ENCODE measurements at places on chromosomes 16 and 17.

DNA sequence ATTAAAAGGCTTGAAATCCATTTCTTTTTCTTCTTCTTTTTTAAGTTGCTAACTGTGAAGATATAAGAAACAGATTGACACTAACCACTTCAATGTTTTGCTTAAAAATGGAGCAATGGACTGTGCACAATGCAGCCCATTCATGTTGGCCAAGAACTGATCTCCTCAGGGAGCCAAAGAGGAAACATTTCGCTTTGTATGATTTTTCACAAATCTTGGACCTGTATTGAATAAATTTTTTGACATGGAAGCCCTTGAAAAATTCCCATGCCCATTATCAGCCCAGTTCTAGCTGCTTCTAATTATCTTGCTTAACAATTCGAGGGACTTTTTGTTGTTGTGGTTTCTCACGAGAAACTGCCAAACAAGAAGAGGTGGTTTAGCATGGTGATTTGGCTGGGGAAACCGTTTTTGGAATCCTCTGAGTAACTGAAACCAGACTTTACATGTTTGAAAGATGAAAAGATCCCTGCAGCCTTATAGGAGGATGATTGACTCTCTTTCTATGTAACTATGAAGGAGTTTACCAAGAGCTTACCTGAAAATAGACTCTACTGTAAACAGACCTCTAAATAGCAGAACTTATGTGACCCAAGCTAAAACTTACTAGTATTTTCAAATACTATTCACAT, 1389.4 kb upstream of the GOT2 start:
- peak; percentile 1 for DNase-seq

DNA sequence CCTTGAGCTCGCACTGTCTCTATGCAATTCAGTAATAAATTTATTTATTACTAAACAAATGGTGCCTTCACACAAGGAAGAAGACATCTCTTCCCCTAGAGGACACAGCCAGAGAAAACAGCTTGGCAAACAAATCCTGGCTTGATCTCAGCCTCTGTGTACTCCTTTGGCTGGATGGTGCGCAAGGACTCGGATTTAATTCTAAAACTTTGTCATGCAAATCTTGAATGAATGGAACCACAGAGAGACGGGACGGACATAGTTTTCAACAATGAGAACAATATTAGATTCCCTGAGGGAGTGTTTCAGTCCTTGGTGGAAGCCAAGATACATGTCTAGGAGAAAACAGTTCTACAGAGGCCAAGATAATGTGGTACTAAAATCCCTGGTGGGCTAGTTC, 349.5 kb downstream of the NPIPA8 start:
- DNase-seq = no peak

- peak; percentile 38 for DNase-seq
Observed at GRCh38 chr17:66098040-66098439, 93.9 kb downstream of the CEP112 start.

DNA sequence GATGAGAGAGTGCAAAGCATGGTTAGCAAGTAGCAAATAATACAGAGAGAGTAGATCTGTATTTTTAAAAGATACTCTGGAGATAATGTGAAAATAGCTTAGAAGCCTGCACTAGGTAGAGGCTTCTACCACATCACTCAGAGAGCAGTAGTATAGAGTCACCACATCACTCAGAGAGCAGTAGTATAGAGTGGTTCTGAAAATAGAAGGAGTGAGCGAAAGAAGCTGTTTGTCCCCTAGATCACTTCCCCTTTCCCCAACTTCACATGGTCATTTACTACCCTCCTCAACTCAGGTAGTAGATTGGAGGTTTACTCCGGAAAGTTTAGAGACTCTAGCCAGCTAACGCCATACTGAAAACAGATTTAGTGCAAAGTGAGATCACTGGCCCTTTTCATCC, 17.1 kb downstream of the DGKE start:
- no peak for DNase-seq

DNA sequence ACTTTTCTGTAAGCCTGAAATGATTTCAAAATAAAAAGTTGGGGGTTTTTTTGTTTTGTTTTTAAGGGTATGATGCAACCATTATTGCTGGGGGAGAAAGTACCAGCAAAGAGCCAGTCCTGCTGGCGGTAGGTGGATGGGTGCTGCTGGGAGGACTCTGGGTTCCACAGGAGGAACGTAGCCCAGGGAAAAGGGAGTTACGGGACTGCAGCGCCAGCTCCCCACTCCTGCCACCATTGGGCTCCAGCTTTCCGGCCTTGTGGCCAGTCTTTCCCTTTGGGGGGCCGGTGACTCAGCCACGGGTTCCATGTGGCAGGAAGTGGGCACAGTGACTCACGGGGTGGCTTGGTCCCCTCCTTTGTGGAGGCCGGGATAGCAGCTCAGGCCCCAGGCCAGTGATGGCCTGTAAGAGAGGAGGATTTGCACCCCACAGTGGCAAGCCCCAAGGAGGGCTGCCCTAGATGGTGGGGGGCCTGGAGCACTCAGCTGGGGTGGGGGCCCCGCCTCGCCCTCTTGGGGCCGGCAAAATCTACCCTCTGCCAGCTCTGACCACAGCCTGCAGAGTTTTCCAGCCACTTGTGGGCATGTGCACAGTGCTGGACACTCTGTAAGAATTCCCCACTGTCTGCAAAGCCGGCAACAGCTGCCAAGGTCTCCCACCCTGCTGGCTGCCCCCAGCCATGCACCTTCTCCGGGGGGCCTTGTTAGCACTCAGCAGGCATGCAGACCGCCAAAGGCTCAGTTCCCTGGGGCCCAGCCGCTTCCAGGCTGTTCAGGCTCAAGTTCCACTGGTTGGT, 30.4 kb downstream of the SOCS3 start:
- DNase-seq = peak; percentile 83

- DNase-seq = no peak
Observed at GRCh38 chr16:17962726-17963125, 373.8 kb downstream of the NPIPA8 start.

GRCh38 chr17:76499267-76499667, 2.0 kb downstream of the RHBDF2 start:
- no peak for DNase-seq

- no peak for DNase-seq
Observed at GRCh38 chr17:79566251-79566955, 44.4 kb downstream of the RBFOX3 start.

DNA sequence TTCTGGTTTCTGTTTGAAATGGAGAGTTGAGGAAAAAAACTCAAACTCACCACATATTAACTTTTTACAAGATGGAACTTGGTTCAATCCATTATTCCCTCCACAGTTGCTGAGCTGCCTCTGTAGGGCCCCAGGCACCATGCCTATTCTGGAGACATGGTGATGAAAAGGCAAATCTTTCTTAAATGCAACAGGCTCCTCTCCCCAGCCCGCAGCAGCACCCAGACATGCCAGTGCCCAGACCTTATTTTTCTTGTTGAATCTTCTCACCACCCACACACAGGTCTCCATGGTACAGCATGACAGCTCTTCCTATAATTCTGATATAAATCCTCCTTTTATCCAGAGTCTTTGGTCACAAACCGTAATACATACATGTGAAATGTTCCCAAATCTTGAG, 7.6 kb downstream of the CYTH1 start:
- no peak for DNase-seq

GRCh38 chr17:80568246-80568645, 23.6 kb downstream of the RPTOR start:
- DNase-seq = no peak

- DNase-seq = no peak
Observed at GRCh38 chr16:77009453-77009852, 181.5 kb upstream of the MON1B start.

DNA sequence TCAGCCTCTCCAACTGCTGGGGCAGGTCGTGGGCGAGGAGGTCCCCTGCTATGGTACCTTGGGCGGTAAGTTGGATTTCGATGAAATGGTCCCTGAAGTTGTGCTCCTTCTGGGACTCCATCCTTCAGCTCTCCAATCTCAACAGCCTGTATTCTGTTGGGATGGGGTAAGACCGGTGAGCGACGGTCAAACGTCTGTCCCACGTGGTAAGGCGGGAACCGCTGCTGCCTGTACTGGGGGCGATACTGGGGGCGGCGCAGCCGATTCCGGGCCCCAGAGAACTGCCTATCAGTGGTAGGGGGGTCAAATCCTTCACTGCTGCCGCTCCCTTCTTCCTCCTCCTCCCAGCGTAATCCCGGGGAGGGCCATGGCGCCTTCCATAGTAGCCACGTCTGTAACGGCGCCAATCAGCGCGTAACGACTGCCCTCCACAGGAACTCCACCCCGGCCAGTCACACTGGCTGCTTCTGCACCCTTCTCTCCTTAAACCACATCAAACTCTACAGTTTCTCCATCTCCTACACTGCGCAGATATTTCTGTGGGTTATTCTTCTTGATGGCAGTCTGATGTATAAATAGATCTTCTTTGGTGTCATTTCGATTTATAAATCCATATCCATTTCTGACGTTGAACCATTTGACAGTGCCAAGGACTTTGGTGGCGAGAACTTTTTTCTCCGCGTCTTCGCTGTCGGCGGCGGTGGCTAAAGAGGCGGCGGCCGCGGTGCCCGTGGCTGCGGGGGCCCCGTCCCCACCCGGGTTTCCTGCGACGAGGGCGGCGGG, 41.1 kb downstream of the AHSP start:
- DNase-seq = peak; percentile 12

DNA sequence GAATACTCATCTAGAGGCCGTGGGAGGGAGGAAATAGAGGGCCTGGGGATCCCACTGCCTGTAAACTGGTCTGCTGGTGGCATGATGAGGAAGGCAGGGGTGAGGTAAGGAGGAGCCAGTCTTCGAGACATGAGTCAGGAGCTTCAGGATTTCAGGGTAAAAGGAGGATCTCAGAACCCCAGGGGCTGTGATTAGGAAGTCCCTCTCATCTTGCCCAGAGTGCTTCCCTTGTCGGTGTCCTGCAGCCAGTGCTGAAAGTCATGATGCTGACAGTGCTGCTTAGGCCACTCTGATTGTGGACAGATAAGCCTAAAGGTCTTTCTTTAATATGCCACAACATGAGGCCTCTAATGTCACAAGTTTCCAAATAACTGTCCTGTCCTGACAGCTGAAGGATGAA, 29.6 kb downstream of the COG4 start:
- peak; percentile 13 for DNase-seq

GRCh38 chr17:42027961-42028790, 8.3 kb downstream of the NKIRAS2 start:
- DNase-seq = no peak
